Stimulated activated CD8-positive, alpha-beta memory T cell treated with anti-CD3 and anti-CD28 coated beads, Interleukin-15, amount 100 ng/mL, for 4 hours (primary cell): ENCODE measurements at places on chromosomes 3 and 15.

DNA sequence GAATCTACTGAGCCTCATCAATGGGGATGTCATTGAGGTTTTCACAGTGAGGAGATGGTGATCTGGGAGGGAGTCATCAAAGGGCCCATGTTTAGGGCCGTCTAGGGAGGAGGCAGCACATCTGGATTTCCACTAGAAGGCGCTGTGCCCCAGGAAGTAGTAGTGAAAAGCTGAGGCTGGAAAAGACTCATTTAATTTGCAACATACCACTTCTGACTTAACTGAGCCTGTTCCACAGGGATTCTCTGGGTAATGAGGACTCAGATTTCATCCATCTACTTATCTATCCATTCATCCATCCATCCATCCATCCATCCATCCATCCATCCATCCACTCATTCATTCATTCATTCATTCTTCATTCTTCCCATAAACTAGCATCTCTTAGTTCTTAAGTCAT is 17.4 kb upstream of the SHF start:
- no peak for DNase-seq

GRCh38 chr3:191280882-191281281 is 48.3 kb upstream of the CCDC50 start:
- no peak for DNase-seq

DNA sequence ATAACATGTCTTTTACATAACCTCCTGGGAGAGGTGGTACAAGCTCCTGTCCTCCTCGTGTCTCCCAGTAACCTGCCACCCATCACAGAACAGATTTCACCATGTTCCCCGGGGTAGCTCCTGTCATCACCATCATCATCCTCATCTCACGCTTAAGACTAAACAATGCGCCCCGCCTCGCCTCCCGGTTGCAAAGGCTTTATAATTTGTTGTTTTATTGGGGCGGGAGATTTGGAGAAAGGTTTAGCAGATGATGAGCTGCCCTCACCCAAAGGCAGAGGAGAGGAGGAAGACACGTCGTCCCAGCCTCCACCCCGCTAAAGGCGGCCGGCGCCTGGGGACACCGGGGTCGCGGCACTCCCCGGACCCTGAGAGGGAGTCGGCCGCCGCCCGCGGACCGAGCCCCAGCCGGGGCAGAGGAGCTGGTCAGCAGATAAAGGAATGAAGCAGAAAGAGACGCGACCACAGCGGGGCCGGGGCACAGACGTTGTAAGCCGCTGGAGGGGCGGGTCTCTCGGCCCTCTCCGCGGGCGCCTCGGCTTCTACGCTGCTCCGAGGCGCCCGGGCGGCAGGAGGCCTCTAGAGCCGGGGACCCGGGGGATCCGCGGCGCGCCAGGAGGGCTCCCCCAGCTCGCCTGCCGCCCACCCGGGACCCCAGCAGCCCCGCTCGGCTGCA is 589 bp downstream of the HERC1 start:
- DNase-seq: no peak

DNA sequence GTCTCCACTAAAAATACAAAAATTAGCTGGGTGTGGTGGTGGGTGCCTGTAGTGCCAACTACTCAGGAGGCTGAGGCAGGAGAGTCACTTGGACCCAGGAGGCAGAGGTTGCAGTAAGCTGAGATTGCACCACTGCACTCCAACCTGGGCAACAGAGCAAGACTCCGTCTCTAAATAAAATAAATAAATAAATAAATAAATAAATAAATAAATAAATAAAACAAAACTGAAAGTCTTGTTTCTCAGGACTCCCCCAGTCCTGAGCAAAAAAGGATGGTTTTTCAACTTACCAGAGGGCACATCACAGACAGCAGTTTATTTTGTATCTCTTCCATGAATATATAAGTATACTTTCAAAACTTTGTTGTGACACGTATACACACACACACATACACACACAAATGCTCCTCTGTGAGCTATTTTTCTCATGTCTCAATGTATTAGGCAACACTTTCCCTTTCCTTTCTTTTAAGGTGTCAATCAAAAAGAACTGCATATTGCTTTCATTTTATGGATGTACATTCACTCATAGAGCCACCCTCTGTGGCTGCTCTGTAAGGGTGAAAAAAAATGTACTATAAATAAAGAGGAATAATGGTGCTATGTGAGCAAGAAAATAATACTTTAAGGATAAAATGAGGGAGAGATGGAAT is 54.8 kb upstream of the MITF start:
- no peak for DNase-seq

GRCh38 chr15:74045636-74046274 is 36.6 kb downstream of the GOLGA6A start:
- DNase-seq: no peak

DNA sequence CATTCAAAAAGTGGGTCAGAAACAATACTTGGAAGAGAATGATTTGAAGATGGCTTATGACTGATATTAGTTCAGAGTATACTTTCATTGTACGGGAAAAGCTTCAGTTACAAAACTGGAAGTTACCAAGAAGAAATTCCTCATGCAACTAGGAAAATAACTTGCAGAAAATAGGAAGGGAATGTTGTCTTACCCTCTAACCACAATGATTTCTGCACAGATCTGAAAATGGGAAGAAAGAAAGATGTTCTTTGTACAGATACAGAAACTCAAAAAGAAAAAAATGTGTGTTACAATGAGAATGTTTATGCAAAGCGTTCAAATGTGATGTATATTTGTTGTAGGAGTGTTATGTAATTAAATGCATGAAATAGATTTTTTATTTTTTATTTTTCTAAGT is 3.7 kb downstream of the ZNF280D start:
- DNase-seq: no peak
